D721Med (cell line): ENCODE measurements at places on chromosomes 2 and 18.

- no peak for DNase-seq
These were observed 5.4 kb downstream of the COLEC11 start for GRCh38 chr2:3600256-3600855.

GRCh38 chr18:62984656-62985315 lies 269.4 kb downstream of the PHLPP1 start:
- DNase-seq = no peak

DNA sequence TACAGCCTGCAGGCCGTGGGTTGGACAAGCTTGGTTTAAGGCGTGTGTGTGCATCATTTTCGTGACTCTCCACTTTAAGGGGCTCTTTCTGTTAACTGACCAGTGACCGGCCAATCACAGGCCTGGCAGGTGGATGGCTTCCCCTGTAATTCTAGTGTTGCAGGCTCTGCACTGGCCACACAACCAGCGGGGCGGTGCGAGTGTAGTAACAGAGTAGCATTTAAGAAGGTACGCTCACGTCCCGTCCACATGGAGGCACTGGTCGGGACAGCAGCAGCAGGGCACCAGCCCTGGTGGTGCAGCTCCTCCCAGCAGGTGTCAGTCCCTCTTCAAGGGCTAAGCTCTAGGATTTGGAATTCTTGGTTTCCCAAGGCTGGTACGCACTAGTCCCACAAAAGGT lies 8.0 kb upstream of the ANO7 start:
- no peak for DNase-seq

DNA sequence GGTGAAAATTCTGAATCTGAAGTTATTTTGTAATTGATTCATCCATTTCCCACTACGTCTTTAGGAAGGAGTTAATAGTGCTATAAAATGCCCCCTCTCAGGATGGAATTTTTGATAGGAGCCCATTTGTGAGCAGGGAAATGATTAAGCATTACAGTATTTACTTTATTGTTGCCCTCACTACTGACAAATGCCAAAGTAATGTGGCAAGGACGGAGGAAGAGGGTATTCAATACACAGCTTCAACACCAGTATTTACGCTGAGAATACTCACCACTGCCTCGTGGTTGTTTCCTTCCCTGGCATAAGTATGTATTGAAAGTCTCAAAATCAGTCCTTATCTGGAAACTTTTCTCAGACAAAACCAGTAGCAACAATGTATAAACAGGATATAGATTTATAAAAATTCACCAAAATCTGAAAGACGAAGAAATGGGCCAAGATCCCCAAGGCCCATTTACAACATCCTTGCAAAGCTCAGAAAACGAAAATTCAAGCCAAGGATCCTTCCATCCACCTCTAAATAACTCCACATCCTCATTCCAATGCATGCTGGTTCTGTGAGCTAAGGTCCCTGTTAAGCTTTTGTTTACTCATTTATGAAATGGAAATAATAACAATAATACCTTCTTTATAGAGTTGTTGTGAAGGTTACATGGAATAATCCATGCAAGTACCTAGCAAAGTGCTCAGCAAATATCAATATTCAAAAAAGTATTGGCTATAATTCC lies 29.3 kb downstream of the FEZ2 start:
- no peak for DNase-seq

DNA sequence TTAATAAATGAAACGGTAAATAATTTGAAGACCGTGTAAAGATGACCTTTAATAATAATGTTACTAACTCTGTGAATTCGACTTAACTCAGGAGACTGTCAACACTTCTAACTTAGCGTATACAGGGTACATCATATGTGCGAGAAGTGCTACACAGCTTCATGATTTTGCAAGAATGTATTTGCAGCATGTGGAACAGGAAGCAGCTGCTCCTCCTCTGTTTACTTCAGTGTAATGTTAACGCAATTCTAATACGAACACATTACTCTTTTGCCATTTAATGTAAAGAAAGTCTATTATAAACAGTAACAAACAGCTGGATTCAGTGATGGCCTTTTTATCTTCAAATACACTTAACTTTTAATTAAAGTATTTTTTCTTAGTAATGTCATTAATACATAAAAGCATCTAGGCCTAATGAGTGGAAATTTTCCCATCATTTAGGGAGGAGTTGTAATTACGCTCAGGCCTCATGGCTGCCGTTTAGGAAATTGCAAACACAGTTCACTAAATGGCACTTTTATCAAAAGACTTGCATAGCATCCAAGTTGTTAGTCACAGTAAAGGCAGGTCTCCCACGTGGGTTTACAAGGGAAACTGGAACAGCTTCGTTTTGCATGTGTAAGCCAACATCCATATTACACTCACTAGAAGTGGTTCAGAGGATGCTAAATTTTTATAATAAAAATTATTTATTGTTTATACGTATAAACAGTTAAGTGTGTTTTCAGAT lies 635.7 kb downstream of the FBXO15 start:
- DNase-seq = no peak

DNA sequence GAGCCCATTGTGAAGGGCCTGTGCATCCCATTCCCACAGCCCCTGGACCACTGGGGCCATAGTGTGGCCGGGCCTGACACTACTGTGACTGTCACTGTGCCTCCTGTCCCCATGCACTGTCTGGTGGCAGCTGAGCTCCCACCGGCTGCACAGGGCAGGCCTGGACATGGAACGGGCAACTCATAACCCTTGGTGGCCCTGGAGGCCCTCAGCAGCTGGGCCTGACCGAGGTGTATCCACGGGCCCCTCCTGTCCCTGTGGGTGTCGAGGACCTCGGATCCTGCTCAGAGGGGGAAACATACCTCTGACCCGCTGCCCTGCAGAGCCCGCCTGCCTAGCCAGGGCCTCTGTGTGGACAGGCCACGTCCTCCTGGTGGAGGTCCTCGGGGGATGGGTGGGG lies 7.8 kb upstream of the GAL3ST2 start:
- DNase-seq = peak; percentile 14

- DNase-seq = no peak
These were observed 91.5 kb downstream of the TPGS2 start for GRCh38 chr18:36737316-36737715.

GRCh38 chr18:35282353-35282752 lies 7.7 kb downstream of the ZSCAN30 start:
- DNase-seq = no peak

GRCh38 chr2:196944570-196944969 lies 18.1 kb upstream of the PGAP1 start:
- no peak for DNase-seq

GRCh38 chr2:223797037-223797436 lies 40.3 kb downstream of the AP1S3 start:
- no peak for DNase-seq

DNA sequence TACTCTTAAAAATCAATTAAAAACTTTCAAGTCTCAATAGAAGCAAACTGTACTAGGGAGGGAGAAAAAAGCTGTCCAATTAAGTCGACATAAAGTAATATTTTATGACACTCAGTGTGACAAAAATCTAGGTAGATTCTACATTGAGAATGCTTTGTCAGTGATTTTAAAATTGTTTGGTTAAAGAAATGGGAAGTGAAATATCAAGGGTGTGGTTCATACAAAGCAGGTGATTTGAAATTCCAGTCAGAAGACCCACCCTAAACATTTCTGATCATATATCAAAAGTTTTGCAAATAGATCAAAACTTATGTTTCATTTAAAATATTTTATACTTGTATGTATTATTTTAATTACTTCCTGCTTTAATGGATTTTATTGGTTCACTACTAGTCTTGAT lies 338.9 kb upstream of the DCC start:
- DNase-seq = no peak

DNA sequence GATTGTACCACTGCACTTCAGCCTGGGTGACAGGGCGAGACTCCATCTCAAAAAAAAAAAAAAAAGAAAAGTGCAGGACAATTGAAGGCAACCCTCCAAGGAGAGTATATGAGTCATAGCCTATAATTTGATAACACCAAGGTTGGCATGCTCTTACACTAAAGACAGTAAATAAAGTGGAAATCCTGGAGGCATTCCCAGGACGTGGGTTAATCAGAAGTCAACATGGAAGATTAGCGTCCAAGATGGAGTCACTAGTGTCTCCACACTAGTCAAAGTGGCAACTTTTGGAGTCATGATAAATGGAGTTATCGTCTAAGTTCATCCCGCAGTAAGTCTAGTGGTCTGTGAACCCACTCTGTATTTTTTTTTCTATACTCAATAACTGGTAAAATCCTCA lies 21.2 kb upstream of the UGGT1 start:
- DNase-seq = no peak

DNA sequence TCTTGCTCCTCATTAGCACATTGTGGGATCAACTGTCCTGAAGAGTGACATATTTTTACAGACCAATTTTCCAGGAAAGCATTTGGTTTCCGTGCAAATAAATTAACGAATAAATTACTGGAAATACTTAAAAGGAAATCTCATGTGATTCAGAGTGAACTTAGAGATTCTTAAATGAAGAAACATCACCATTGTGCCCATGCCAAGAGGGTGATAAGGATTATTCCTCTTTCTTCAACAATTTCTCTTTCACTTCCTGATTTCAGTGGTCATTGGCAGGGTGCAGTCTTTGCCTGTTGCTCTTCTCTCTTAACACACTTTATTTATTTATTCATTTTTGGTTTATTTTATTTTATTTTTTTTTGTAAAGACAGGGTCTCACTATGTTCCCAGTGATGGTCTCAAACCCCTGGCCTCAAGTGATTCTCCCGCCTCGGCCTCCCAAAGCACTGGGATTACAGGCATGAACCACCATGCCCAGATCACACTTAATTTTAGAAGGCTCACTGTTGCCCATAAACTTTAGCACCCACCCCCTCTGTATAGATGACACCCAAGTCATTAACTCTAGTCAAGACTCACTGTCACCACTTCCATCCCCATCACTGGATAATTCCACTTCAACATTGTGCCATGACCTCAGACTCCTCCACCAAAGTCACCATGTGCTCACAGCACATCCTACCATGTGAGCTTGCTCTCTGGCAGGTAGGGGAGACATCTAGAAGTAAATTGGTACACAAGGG lies 92.6 kb upstream of the CERS6 start:
- DNase-seq = no peak

DNA sequence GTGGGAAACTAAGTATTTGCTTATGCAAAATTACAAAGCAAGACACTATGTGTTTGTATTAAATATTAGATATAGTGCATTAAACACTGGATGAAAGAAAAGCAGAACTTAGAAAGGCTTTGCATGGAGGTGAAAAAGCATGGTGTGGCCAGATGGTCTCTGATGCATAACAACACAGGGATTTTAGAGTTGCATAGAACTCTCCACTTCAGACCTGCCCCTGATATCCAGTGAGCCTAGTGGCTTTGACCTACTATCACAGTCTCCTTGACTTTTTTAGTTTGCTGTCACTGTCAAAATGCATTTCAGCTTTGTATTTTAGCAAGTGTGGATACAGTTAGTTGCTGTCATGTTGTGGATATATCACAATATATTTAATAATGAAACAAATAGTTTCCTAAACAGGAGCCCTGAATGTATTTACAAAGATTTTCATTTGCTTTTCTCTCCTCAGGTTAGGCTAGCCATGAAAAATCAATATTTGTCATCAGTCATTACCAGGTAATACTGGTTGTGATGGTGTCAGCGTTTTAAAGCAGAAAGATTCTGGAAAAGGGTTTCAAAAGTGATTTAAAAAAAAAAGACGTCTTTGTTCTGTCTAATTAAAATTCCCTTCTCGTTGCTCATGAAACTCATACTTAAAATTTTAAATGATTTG lies 5.2 kb downstream of the CSRNP3 start:
- no peak for DNase-seq

DNA sequence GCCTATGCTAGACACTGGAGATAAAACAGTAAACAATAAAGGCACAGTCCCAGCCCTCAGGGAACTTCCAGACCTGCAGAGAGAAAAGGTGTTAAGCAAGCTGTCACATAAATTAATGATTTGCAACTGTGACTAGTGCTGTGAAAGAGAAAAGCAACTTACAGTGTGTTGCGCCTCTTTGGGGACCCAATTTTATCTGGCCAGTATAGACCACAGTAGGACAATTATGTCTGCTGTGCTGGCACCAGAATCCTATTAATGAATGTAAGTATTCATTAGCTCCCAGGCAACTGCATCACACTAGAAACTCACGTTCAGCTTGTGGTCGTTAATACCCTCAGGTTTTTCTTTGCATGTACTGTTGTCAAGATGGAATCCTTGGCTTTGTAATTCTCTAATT lies 55.3 kb upstream of the CHST9 start:
- DNase-seq = no peak

DNA sequence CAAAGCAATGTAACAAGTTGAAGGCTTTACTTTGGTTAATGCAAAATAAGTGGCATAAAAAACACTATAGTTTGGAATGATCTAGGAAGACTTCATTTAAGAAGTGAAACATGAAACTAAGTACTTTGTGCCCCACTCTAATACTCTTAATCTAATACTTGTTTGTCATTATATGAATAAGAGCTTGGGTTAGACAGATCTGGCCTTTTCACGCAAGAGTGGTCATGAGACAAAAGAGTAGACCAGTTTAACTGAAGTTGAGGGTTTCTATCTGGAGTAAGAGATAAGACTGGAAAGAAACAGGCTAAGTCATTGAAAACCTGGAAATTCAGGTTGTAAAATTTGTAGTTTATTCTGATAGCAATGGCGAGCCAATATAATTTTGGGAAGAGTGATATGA lies 2.8 kb downstream of the SLC30A6 start:
- DNase-seq = no peak

DNA sequence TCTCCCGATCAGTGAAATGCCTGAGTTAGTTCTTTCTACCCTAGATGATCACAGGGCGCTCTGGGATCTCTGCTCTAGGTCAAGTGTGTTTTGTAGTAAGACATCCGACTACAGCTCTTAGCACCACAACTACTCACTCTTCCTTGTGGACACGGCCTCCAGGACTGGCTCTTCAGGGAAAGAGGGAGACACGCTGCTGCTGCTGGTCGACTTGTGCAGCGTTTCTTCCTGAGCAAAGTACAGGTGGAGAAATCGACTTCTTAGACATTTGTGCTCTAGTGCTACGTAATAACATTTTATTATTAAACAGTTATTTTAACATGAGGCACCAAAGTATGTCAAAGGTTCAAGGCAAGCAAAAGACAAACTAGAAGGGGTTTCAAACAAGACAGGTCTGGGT lies 57.0 kb downstream of the PRELID3A start:
- DNase-seq = no peak

- no peak for DNase-seq
These were observed 87.9 kb downstream of the TRABD2A start for GRCh38 chr2:84792856-84793522.

GRCh38 chr2:203469546-203469945 lies 65.6 kb downstream of the RAPH1 start:
- DNase-seq = no peak

DNA sequence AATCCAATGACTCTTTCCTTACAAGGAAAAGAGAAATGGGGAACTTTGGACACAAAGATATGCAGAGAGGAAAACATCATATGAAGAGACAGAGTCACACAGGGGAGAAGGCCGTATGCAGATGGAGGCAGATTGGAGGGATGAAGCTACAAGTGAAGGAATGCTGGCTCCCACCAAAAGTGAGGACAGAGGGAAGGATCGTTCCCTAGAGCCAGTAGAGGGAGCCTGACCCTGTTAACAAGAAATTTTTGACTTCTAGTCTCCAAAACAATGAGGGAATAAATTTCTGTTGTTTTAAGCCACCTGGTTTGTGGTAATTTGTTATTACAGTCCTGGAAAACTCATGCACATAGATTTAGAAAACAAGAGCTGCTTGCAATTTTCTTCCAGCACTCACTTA lies 169.3 kb downstream of the PMAIP1 start:
- no peak for DNase-seq

GRCh38 chr18:68854786-68855391 lies 57.0 kb downstream of the CCDC102B start:
- DNase-seq = no peak
